Stimulated activated CD8-positive, alpha-beta memory T cell treated with anti-CD3 and anti-CD28 coated beads, Interleukin-15, amount 100 ng/mL, for 48 hours (primary cell): ENCODE measurements at places on chromosomes 13 and 19.
A peak's percentile ranks its signal among the peaks of the same experiment; 100 is the strongest.

- DNase-seq: peak; percentile 3
These were observed 54.0 kb upstream of the IRS2 start for GRCh38 chr13:109840201-109840892.

DNA sequence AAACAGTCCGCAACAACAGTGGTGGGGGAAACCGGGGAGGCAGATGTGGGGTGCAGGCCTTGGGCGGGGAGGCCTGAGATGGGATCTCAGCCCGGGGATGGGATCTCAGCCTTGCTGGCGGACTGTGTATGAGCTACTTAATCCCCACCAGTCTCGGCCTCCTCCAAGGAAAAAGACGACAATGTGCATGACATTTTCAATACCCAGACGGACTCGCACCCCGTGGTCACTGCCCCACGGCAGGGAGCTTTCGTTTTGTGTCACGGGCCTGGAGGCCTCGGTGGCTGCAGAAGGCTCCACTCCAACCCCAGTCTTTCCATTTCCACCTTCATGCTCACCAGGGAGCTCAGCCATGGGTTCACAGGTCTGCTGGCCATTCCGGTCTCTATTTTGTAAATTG lies 25.5 kb downstream of the GRTP1 start:
- DNase-seq: no peak

DNA sequence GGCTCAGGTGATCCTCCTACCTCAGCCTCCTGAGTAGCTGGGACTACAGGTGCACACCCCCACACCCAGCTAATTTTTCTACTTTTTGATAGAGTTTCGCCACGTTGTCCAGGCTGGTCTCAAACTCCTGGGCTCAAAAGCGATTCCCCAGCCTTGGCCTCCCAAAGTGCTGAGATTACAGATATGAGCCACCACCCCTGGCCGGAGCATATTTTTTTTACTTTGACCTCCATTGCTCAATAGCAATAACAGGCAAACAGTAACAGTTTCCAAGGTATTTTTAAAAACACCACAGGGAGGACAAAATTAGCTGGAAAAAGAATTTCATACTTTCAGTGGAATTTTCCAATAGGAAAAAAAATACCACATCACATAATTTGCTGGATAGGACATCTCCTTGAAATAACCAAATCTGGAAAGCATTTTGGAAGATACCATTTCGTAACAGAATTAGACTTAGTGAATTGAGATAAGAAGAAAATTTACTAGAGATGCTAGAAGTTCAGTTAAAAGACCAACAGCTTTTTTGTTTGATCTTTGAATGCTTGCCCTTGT lies 5.2 kb downstream of the DUXA start:
- DNase-seq: no peak

DNA sequence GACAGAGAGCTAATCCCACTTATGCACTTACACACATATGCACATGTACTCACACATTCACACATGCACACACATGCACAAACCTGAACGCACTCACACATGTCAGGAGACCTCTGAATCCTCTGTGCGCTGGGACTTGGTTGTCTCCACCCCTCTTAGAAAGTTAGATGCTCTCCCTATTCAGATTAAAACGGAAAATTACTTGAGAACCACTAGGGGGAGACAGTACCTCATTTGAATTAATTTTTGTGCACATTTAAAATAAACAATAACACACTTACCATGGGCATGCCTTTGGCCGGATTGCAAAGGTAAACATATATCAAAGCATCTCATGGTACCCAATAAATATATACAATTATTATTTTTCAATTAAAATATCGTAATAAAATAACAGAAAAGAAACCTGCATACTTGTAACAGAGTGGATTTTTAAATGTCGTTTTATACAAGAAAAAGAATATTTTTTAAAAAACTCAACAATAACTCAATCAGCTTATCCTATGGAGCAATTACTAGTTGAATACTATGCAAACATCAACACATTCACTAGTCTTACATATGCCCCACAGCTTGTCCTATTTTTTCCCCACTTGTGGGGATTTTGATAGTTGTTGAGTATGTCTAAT lies 9.5 kb upstream of the LILRB4 start:
- no peak for DNase-seq

DNA sequence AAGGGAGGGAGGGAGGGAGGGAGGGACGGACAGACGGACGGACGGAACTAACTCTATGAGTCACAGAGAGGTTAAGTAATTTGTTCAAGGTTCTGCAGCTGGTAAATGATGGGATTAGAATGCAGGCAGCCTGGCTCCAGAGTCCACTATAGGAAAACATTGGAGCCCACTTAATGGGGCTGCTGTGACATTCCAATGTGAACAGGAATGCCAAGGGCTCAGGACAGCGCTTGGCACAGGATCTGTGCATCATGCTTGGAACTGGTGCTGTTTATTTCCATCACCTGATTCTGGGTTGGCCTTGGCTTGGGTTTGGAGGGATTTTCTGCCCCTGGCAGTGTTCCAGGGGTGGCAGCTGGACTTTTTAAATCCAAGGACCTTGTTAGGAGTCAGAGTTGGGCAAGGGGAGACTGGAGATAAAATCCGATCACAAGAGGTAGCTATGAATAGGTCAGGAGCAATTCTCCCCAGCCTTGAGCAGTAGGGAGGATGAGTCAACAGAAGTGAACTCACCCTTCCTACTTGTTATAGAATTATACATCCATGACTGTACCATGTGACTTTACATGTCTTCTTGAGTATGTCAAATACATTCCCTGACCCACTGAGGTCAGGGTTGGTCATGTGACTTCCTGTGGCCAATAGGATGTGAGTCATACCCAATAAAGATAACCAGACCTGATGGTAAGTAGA lies 7.8 kb upstream of the HIF3A start:
- no peak for DNase-seq

DNA sequence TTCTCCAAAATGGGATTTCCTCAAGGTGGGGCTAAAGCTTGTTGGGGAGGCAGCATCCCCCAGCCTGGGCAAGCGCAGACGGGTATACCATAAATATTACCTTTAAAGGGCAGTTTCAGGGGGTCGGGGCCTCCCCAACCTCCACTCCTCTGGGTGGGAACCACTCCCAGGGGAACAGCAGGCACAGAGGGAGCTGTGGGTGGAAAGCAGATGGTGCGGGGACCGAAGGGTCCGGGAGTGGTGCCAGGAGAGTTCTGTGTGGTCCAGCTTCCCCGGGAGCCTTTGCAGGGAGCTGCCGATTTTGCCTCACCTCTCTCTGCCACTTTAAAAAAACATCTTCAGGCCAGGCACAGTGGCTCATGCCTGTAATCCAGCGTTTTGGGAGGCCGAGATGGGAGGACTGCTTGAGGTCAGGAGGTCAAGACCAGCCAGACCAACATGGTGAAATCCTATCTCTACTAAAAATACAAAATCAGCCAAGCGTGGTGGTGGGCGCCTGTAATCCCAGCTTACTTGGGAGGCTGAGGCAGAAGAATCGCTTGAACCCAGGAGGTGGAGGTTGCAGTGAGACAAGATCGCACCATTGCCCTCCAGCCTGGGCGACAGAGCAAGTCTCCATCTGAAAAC lies 5.5 kb downstream of the MAST3 start:
- DNase-seq: no peak

- DNase-seq: peak; percentile 19
These were observed 20.6 kb upstream of the USP29 start for GRCh38 chr19:57099199-57099661.

DNA sequence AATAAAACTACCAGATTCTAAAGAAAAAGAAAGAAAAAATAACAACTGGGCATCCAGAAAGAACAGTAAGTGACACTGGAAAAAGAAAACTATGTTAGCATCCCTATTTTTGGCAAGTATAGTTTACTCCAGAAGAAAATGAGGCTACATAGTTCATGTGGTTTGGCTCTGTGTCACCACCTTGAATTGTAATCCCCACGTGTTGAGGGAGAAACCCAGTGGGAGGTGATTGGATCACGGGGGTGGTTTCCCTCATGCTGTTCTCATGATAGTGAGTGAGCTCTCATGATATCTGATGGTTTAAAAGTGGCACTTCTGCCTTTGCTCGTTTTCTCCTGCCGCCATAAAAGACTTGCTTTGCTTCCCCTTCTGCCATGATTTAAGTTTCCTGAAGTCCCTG lies 76.9 kb downstream of the ITGBL1 start:
- no peak for DNase-seq

- DNase-seq: no peak
These were observed 179.3 kb upstream of the PCDH17 start for GRCh38 chr13:57452228-57452627.

DNA sequence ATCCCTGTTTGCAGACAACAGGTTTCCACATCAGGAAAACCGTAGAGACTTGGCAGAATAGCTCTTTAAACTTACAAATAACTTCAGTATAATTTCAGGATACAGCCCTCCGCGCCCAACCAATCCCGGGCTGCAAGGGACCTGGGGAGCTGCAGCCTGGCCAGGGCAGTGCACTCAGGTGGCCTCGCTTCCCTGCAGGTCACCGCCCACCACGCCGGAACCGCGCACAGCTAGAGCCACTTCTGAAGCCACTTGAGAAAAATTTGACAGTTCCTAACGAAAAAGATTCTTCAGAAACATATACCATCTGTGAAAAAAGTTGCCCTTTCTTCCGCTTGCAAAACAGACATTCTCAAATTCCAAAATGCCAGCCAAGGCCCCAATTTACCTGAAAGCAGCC lies 11.1 kb downstream of the ZNF91 start:
- DNase-seq: no peak

DNA sequence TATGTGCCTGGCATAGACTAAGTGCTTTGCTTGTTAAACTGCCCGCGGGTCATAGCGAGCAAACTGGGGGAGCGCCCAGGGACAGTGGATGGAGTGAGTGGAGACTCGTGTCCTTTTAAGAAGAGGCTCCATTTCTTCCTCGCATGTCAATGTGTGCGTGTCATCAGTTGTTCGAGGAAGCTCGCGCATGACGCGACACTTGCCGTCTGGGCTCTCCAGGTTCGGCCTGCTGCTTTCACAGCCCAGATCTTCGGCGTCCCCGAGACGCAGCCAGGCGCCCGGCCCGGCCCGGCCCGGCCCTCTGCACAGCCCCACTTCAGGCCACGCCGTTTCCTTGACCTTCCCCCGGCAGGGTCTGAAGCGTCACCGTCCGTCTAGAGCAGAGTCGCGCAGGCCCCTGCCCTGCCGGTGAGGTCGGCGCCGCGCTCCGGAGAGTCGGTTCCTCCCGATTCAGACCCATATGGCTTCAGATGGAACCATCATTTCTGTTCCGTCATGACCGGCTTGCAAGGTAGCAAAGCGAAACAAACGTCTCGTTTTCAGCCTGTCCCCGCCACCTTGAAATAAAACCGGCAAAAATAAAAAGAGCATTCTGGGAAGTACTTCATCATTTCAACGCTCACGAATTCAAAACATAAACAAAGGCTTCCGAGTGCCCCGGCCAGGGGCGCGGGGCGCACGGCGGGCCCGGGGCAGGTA lies 599 bp upstream of the ARHGEF7 start:
- DNase-seq: no peak

- no peak for DNase-seq
These were observed 5.7 kb upstream of the IFNL2 start for GRCh38 chr19:39262496-39262895.

DNA sequence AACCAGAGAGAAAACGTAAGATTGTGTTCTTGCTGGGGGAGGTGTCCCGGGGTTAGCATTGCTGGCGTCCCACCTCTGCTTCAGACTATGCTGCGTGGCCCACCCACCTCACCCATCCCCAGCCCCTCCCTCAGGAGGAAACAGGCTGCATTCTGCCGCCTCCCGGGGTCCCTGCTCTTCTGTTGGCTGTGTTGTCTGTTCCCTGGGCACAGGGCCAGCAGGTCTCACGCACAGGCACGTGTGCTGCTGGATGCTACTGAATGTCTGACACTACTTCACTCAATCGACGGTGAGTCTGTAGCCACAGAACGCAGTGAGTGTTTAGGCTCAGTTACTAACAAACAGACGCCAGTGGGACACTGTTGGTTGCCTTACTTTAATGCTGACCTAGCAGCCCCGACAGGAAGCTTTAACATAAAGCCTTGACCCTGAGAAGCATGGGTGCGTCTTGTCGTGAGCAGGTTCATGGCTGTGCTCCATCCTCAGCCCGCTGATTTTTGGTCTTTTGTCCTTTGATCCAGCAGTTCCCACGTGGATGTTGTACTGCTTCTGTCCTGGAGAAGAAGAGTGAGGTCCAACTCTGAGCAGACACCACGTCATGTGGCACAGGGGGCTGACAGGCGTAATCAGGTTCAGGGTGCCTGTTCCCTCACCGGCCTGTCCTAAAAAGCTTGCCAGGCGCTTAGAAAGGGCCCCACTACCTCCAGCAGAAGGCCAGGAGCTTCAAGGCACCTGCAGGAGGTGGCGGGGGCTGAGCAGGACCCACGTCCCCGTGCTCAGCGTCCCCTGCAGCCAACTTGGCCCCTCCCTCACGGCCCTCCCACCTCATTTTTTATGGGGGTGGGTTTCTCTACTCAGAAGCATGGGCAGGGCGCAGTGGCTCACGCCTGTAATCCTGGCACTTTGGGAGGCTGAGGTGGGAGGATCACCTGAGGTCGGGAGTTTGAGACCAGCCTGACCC lies 26.0 kb downstream of the NAXD start:
- DNase-seq: no peak

- no peak for DNase-seq
These were observed 1031.0 kb upstream of the PCDH9 start for GRCh38 chr13:68261105-68261504.

GRCh38 chr13:91576590-91576989 lies 178.2 kb downstream of the GPC5 start:
- no peak for DNase-seq

DNA sequence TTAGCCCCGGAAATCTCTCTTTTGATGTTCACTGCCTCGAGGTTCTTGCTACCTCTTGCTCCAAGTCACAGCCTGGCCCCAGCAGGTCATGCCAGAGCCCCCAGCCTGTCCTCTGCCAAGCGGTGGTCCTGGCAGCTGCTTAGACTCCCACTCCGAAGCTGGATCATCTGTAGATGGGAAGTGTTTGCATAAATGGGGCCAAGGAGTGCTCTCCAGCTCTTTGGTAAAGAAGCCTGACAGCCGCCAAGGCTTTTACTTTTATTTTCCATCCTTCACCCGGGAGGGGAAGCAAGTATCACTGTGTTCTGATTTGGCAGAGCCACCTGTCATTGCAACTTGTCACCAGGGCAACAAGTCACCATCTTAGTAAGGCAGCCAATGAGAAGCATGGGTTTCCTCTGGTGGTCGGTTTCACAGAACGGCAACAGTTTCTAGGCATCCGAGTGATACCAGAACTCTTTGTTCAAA lies 10.6 kb upstream of the RETN start:
- no peak for DNase-seq
